A549 treated with Mapracorat at 1 μM for 4 hours (cell line): ENCODE measurements at places on chromosomes 12 and 14. TPM values are rescaled to one million over a fixed set of nuclear protein-coding genes. Genes with fewer than 3 reads are reported as not detected.

The ZNF384 gene
- 50.6 to 58.9 TPM (median 55.4 TPM) in 5 replicates for total RNA-seq

The MAP3K9 gene
- total RNA-seq: 4.4 to 6.5 TPM (median 5.4 TPM) in 5 replicates

The LAG3 gene
- total RNA-seq: 0.89 to 2.3 TPM (median 1.4 TPM) in 5 replicates

The GPR132 gene
- 0.40 to 0.70 TPM (median 0.56 TPM) in 5 replicates for total RNA-seq

The GLT8D2 gene
- 0.19 to 0.28 TPM (median 0.22 TPM) in 5 replicates for total RNA-seq

The INF2 gene
- 73.6 to 134 TPM (median 129 TPM) in 5 replicates for total RNA-seq

The TAS2R19 gene
- 0.19 TPM in 1 of 5 replicates, not detected in the others for total RNA-seq

The CLEC2D gene
- 0.27 to 1.1 TPM (median 0.48 TPM) in 5 replicates for total RNA-seq

The GPHN gene
- 9.1 to 13.9 TPM (median 11.9 TPM) in 5 replicates for total RNA-seq

The CKB gene
- 98.0 to 132 TPM (median 131 TPM) in 5 replicates for total RNA-seq

The INHBC gene
- total RNA-seq: not detected in 5 replicates

The C12orf60 gene
- total RNA-seq: 1.8 to 2.0 TPM (median 1.8 TPM) in 5 replicates

The LRTM2 gene
- total RNA-seq: 0.05 TPM in 1 of 5 replicates, not detected in the others

The GARIN6 gene
- not detected in 5 replicates for total RNA-seq

The MANSC4 gene
- total RNA-seq: not detected in 5 replicates

The RFX4 gene
- total RNA-seq: not detected in 5 replicates

The PLEKHG7 gene
- total RNA-seq: not detected in 5 replicates

The CCDC177 gene
- total RNA-seq: 0.06 to 0.07 TPM in 2 of 5 replicates, not detected in the others

The CYP46A1 gene
- total RNA-seq: 0.05 to 0.25 TPM (median 0.15 TPM) in 4 of 5 replicates, not detected in the other

The SYCP3 gene
- total RNA-seq: not detected in 5 replicates

The CDK4 gene
- 237 to 273 TPM (median 248 TPM) in 5 replicates for total RNA-seq

The PTGER2 gene
- total RNA-seq: 2.3 to 3.7 TPM (median 3.5 TPM) in 5 replicates

The WNT1 gene
- not detected in 5 replicates for total RNA-seq

The FOXG1 gene
- total RNA-seq: 0.13 to 0.23 TPM (median 0.15 TPM) in 5 replicates

The OTOGL gene
- not detected in 5 replicates for total RNA-seq

The NDUFA9 gene
- total RNA-seq: 106 to 122 TPM (median 111 TPM) in 5 replicates

The MUCL1 gene
- total RNA-seq: not detected in 5 replicates

The BCL2L2 gene
- 15.9 to 20.7 TPM (median 19.0 TPM) in 5 replicates for total RNA-seq

The PZP gene
- not detected in 5 replicates for total RNA-seq

The PLEKHD1 gene
- 0.03 to 0.06 TPM (median 0.06 TPM) in 3 of 5 replicates, not detected in the others for total RNA-seq

The TAS2R13 gene
- not detected in 5 replicates for total RNA-seq

The CD163L1 gene
- 0.38 to 0.72 TPM (median 0.49 TPM) in 5 replicates for total RNA-seq

The FRMD6 gene
- total RNA-seq: 28.0 to 41.2 TPM (median 36.9 TPM) in 5 replicates

The HSPB8 gene
- 14.1 to 21.0 TPM (median 16.5 TPM) in 5 replicates for total RNA-seq

The CELA1 gene
- not detected in 5 replicates for total RNA-seq

The ERP27 gene
- total RNA-seq: not detected in 5 replicates

The KRT79 gene
- 0.08 to 0.10 TPM in 2 of 5 replicates, not detected in the others for total RNA-seq

The RTL1 gene
- 0.15 to 0.33 TPM (median 0.24 TPM) in 5 replicates for total RNA-seq

The BCL7A gene
- 10.4 to 12.5 TPM (median 10.9 TPM) in 5 replicates for total RNA-seq

The GMFB gene
- 33.4 to 74.3 TPM (median 41.7 TPM) in 5 replicates for total RNA-seq

The CLEC9A gene
- total RNA-seq: not detected in 5 replicates

The CEBPE gene
- total RNA-seq: not detected in 5 replicates

The GUCY2C gene
- total RNA-seq: not detected in 5 replicates

The RNASE7 gene
- not detected in 5 replicates for total RNA-seq

The HOXC10 gene
- 2.7 to 3.8 TPM (median 2.9 TPM) in 5 replicates for total RNA-seq

The FGD6 gene
- 10.6 to 16.5 TPM (median 13.5 TPM) in 5 replicates for total RNA-seq

The CCDC198 gene
- total RNA-seq: 1.7 to 3.3 TPM (median 2.3 TPM) in 5 replicates

The GNPNAT1 gene
- total RNA-seq: 43.3 to 51.5 TPM (median 46.5 TPM) in 5 replicates

The GYS2 gene
- 0.10 TPM in 1 of 5 replicates, not detected in the others for total RNA-seq

The MYF5 gene
- not detected in 5 replicates for total RNA-seq

The SSTR1 gene
- not detected in 5 replicates for total RNA-seq

The TTC6 gene
- total RNA-seq: 0.15 to 0.47 TPM (median 0.31 TPM) in 5 replicates

The TPI1 gene
- 1,486 to 1,673 TPM (median 1,653 TPM) in 5 replicates for total RNA-seq

The PLEKHA5 gene
- 5.8 to 7.9 TPM (median 7.3 TPM) in 5 replicates for total RNA-seq

The GLIPR1L1 gene
- total RNA-seq: not detected in 5 replicates
